ENCODE measurements at places on chromosomes 2 and 18.

DNA sequence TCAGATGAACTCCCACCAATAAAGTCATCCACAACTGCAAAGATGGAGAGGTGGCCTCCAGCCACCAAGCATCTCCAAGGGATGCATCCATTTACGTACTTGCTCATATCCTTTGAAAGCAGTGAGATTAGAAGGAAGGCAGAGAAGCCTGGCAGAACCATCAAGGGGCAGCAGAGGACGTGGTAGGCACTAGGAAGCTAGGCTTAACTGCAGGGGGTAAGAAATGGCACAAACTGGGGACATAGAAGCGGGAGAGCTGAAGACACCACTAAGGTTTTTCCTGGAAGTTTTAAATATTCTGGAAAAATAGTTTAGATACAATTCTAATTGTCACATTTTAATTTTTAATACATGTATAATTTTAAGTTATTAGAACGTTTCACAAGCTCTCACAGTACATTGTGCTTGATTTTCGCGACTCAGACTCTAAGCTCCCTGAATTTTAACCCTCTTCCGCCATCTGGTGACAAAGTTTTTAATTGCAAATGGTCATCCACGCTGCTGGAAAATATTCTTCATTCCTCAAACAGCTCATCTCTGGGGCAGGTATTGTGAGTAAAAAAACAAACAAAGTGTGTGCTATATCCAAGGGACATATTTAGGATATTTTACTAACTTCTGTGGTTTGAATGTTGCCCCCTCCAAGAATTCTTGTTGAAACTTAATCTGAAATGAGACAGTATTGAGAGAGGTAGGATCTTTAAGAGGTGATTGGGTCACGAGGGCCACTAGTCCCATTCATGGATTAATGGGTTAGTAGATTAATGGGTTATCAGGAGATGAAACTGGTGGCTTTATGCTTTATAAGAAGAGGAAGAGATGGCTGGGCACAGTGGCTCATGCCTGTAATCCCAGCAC, 1.6 kb upstream of the PSTPIP2 start:
- DNase-seq: peak; percentile 26

- DNase-seq: no peak
Measured at GRCh38 chr2:184597571-184597991, 748 bp upstream of the ZNF804A start.

- DNase-seq: no peak
Measured at GRCh38 chr2:160291382-160291781, 91.3 kb upstream of the ITGB6 start.

GRCh38 chr2:24228470-24228869, 53.6 kb downstream of the FAM228A start:
- DNase-seq: no peak

- DNase-seq: no peak
Measured at GRCh38 chr18:48813321-48813720, 137.4 kb downstream of the SMAD7 start.

GRCh38 chr2:48601349-48601748, 16.3 kb upstream of the GTF2A1L start:
- DNase-seq: no peak

GRCh38 chr2:170991398-170992182, 62.5 kb downstream of the GORASP2 start:
- no peak for DNase-seq

All from progenitor cell of endocrine pancreas (in vitro differentiated cells).